ENCODE measurements at places on chromosomes 5 and 9. TPM values are rescaled to one million over a fixed set of nuclear protein-coding genes. Genes with fewer than 3 reads are reported as not detected.

DNA sequence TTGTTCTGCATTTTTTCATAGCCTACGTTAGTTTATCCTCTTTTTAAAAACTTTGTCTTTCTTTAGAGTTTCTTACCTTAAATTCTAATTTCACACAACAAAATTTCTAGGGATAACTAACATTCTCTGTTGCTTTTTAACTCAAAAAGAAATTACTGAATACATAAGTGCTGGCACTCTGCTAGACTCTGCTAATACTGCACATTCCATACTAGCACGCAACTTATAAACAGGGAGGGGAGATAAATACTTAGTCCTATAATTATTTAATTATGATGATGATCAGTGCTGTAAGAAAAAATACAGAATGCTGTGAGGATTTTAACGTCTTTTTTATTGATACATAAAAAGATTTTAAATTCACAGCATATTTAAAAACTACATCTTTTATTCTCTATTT, 25.1 kb downstream of the RNF145 start:
- no peak for DNase-seq

GRCh38 chr9:12060811-12061210, 632.4 kb upstream of the TYRP1 start:
- no peak for DNase-seq

- peak; percentile 36 for DNase-seq
Observed at GRCh38 chr9:128160603-128160987, 530 bp downstream of the BBLN start.

DNA sequence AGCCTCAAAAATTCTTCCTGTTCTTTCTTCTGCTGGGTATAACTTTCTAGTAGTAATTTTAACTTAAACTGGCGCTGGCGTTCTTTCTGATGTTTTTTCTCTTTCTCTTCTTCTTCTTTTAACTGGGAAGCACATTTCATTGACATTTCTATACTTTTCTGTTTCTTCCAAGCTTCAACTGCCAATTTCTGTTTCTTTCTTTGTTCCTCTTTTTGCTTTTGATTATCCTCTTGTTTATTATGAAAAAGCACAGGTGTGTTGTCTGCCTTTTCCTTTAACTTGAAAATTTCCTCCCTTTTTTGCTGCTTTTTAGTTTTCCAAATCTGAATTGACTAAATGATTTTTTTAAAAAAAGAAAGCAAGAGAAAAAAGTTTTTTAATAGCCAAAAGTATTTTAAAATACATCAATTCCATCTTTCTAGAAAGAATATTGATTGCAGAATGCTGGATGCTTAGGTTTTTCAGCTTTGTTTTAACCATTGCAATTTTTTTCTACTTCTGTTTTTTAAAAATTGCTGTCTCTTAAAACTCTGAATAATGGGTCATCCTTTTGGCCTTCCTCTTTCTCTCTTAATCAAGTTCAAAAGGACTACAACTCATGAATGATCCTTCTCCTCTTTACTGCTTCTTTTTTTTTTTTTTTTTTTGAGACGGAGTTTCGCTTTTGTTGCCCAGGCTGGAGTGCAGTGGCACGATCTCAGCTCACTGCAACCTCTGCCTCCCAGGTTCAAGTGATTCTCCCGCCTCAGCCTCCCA, 8.8 kb upstream of the PGGT1B start:
- DNase-seq: no peak

DNA sequence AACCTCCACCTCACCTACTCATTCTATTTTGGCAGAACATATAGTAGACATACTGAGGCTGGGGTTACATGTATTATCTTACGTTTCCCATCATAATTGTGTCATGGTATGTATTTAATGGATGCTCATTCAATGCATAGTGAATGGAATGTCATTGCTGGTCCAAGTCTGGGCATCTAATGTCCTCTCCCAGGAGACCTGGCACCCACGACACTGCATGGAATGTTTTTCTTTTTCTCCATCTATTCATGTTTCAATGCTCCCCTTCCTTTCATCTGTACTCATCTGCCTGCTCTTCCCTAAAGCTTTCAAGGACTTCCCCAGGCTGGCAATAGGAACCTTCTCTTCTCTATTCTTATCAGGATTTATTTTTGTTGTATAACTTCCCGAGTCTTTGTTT, 50.8 kb upstream of the SLIT3 start:
- DNase-seq: no peak

DNA sequence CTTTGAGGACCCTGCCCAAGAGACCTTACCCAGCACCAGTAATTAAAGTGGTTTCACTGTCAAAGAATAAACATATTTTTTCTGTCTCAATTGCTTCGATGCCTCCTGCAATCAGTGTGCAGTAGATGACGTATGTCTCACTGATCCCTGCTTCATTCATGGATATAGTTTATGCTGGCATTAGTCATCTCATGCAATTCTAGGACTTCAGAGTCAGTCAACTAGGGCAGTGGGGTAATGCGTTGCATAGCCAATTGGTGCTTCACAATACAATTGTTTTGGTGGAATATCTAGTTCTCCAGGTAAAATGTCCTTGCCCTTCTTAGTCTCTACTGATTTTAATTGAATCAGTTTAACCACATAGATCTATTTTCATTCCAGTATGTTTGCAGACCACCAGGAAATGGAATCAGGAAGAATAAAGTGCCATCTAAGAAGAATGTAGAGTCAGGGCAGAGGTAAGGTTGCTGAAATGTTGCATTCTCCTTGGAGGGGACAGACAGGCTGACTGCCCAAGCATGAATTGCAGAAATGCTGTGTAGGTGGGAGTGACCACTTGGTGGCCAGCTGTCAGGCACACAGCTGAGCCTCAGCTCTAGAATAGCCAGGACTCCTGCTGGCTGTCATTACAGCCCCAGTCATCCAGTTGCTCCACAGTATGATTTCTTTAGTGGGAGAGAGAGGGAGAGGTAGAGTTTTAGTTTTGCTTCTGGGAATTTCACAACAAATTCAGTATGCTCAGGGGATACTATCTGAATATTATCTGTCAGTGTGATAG, 73.5 kb upstream of the MEGF10 start:
- DNase-seq: no peak

- no peak for DNase-seq
Observed at GRCh38 chr9:109143881-109144562, 23.0 kb downstream of the FRRS1L start.

DNA sequence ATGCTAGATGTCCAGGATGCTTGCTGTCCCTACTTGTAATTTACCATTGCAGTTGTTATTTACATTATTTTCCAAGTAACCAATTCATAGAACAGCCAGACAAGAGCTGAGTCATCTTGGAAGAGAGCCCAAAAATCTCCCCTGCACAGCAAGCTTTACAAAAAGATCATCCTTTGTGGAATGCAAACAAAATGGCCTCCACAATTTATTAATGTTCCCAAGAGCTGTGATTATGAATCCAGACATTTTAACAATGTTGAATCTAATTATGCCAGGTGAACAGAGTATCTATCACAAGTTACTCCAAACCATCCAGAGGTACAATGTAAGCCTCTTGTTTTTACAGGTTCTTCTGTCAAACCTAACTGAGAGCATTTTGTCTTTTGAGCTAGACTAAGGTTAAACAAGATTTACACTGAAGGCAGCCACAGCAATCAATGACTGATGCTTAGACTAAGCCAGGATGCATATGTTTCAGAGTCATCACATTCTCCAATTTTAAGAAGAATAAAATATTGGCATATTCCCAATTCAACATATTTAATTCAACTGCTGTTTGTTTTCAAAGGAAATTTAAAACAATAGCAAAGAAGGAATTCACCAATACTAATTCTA, 95.3 kb upstream of the SLC12A2 start:
- DNase-seq: no peak

- DNase-seq: no peak
Observed at GRCh38 chr5:95417971-95418370, 26.8 kb downstream of the FAM81B start.

DNA sequence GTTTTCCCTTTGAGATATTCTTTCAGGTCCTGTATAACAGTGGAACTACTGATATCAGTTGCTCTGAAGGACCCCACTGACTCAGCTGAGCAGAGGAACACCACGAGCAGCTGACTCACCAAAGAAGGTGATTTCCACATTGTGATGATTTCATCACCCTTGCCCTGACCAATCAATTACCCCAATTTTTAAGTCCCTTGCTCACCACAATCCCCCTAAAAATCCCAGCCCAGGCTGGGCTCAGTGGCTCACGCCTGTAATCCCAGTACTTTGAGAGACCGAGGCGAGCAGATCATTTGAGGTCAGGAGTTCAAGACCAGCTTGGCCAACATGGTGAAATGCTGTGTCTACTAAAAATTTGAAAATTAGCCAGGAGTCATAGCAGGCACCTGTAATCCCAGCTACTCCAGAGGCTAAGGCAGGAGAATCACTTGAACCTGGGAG, 125.3 kb upstream of the ABCA1 start:
- DNase-seq: no peak

DNA sequence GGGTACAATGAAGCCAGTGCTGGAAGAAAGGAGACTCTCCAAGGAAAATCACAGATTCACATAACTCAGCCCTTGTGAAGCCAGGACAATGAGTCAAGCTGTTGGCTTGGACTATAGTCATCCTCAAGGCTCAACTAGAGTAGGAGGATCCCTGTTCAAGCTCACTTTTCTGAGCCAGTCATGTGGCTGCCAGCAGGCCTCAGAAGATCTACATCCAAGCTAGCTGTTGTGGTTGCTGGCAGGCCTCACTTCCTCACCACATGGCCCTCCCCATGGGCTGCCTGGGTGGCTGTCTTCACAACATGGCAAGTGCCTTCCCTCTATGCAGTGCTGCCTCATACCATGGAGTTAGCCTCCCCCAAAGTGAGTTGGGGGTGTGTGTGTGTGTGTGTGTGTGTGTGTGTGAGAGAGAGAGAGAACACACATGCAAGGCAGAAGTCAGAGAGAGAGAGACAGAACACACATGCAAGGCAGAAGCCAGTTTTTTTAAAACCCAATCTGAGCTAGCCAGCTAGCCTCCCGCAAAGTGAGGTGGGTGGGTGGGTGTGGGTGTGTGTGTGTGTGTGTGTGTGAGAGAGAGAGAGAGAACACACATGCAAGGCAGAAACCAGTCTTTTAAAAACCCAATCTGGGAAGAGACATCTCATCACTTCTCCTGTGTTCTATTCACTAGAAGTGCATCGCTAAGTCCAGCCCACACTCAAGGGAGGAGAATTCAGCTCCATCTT, 17.1 kb downstream of the SCAI start:
- DNase-seq: peak; percentile 85

GRCh38 chr5:124650147-124650561, 96.3 kb downstream of the ZNF608 start:
- no peak for DNase-seq

DNA sequence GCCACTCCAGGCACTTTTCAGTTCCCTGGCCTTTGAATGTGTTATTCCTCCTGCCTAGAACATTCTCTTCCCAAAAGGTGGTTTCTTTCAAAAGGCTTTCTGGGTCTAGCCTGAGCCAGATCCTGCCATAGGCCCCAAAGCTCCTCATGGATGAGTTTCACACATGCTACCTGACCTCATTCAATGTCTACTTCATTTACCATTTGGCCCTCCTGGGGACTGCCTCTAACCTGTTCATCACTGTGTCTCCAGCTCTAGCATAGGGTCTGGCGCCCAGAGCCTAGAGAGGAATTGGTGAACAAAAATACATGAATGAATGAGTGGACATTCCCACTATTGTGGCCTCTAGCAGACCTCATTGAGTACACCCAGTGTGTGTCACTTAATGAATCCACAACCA, 5.4 kb upstream of the P4HA2 start:
- DNase-seq: no peak

DNA sequence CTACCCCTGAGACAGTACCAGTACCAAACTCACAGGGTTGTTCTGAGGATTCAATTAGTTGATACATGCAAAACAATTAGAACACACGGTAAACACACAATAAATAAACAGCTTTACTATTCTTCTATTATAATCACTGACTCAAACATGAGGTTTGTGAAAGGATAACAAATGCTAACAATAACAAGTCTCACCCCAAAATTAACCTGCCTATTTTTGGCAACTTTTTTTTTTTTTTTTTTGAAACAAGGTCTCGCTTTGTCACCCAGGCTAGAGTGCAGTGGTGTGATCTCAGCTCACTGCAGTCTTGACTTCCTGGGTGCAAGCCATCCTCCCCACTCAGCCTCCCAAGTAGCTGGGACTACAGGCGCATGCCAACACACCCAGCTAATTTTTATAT, 6.5 kb downstream of the ECPAS start:
- DNase-seq: no peak

DNA sequence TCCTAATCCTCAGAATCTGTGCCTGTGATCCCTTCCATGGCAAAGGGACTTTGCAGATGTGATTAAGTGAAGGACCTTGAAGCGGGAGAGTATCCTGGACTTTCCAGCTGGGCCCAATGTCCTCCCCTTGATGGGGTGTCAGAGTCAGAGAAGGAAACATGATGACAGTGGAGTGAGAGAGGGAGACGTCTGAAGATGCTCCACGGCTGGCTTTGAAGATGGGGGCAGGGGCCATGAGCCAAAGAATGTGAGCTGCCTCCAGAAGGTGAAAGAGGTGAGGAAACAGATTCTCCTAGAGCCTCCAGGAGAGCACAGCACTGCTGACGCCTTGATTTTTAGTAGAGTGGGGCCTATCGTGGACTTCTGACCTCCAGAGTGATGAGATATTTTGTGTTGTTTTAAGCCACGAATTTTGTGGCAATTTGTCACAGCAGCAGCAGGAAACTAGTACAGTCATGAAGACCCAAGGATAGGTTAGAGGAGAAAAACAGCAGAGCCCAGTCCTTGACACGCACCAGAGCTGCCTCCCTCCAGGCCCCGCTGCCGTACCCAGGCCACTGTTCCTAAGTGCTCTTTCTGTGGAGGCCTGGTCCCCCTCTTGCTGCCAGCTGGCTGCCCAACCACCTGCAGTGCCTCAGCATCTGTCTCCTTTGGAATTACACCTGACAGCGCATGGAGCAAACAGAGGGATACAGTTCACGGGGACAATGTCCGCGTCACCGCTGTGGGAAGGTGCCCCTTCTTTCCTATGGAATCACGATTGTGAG, 78.1 kb downstream of the MACROH2A1 start:
- no peak for DNase-seq

DNA sequence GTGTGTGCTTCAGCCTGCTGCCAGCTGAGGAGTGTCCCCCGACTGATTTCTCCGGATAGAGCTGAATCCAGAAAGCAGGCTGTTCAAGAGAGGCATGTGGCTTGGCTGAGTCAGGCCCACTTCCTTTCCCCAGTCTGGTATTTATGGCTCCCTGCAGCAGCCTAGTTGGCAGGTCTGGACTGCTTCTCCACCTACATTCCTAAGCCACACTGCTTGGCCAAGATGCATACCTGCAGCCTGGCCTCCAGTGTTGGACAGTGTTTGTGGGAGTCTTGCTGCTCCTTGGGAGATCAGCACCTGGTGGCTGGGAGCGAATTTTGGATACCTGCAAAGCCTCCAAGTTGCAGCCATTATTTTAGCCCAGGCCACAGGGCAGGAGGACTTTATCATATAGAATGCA, 670.8 kb downstream of the ACTL7B start:
- DNase-seq: no peak

GRCh38 chr9:103988821-103989220, 105.3 kb upstream of the SMC2 start:
- DNase-seq: no peak

GRCh38 chr5:21644032-21644431, 1209.1 kb downstream of the CDH12 start:
- no peak for DNase-seq

Gene PCDHGA8
- 7.9 TPM for total RNA-seq

Gene NUTM2G
- total RNA-seq: not detected

Gene FAM78A
- total RNA-seq: 30.1 TPM

Gene HAVCR1
- not detected for total RNA-seq

Gene FREM1
- total RNA-seq: 2.5 TPM

Gene PNPLA7
- 5.5 TPM for total RNA-seq

Gene TAS2R1
- not detected for total RNA-seq

Gene ADGRD2
- total RNA-seq: not detected

Gene F2RL1
- total RNA-seq: 1.9 TPM

Gene ENTR1
- total RNA-seq: 19.9 TPM

Gene TSSK1B
- not detected for total RNA-seq

Gene HNRNPAB
- total RNA-seq: 86.6 TPM
